ENCODE measurements at places on chromosomes 7 and 10.

- no peak for DNase-seq
Observed at GRCh38 chr7:130268463-130269317, 2.0 kb downstream of the CPA2 start.

DNA sequence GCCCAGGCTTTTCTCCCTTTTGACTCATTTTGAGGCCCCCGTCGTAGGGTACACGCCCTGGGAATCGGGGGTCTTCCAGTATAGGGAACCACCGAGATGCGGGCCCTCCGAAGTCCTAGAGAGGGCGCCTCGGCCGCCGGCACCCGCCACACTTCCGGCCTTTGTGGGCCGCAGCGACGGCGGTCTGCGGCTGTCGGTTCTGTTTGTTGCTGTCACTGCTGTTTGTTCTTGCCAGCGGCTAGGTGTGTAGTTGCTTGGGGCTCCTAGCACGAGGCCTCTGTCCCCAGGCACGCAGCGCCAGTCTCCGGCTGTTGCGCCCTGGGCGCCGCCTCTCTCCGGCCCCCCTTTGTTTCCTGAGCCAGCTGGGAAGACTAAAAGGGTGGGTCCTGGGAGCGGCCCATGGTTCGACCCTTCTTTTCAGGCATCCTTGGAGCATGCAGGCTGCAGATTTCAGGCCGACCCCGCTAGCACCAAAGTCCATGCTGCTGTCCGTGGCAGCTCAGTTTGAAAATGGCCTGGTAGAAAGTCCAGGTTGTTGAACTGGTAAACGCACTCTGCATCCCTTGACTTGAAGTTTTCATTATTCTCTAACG, 17.8 kb upstream of the ZKSCAN1 start:
- peak; percentile 30 for DNase-seq

DNA sequence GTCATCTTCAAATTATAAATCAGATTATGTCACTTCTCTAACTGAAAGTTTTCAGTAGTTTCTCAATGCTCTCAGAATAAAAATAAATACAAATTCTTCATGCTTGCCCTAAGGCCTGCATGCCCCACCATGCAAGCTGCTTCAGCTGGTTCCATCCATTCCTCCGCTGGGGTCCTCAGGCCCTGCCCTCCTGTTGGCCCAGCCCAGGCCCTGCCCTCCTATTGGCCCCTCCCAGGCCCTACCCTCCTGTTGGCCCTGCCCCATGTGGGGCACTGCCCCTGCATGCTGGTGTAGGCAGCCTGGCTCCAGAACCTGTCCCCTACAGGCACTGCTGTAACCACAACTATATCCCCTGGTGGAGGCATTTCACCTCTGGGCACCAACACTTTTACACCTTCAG, 109.3 kb upstream of the TCERG1L start:
- no peak for DNase-seq

GRCh38 chr7:135409845-135410542, 99.9 kb downstream of the CNOT4 start:
- no peak for DNase-seq

GRCh38 chr7:52154382-52154781, 837.8 kb upstream of the COBL start:
- no peak for DNase-seq

DNA sequence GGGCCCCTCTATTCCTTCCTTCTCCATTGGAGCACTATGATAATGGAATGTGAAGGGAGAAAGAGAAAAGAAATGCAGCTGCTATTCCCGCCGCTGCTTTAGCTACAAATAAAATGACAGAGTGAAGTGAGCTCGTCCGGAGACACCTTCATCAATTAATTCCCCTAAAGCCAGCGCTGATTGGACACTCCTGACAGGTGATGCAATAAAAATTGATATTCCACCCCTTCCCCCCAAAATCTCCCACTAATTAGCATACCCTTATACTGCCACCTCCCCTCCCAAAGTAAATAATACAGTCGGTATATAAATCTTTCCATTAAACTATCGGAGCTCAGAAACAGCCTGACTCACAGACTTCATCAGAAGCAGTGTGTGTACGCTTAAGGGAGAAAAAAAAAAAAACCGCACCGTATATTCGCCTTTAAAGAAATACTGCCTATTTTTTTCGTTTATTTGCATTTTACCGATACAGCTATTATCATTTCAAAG, 7.3 kb downstream of the SKIDA1 start:
- no peak for DNase-seq

- DNase-seq: no peak
Observed at GRCh38 chr7:155824227-155824886, 12.1 kb upstream of the SHH start.

GRCh38 chr7:30433082-30433481, 45.5 kb downstream of the NOD1 start:
- no peak for DNase-seq

DNA sequence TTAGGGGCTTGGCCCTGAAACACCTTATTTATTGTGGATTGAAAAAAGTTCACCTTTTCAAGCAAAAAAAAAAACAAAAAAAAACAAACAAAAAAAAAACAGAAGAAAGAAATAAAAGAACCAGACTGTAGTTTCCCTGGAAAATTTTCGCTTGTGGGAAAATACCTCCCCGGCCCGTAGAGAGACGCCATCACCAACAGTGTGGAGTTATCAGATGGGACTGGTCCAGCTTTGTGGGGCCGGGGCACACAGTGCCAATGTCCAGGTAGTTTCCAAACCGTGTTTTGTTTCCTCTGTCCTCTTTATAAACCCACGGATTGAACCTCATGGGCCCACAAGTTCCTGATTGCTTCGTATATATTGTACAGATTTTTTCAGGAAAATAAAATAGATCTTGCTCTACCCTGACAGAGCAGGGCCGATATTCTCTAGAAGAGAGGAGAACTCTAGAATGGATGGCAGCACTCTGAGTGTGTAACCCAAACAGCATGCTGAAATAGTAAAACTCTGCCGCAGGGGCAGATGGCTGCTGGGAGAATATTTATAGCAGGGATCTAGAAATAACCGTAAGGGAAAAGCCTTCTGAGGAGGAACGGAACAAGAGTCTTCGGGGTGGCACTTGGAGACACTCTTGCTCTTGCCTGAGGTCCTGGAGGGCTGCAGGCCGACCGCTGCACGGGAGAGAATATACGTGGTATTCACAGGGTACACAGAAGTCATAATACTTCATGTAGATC, 241.0 kb downstream of the FRMD4A start:
- DNase-seq: no peak

GRCh38 chr7:72336382-72336631, 75.8 kb downstream of the CALN1 start:
- DNase-seq: no peak

GRCh38 chr7:36904101-36904500, 179.8 kb upstream of the AOAH start:
- DNase-seq: no peak
